CD4-positive, alpha-beta T cell treated with Interleukin-6 for 4 hours (primary cell): ENCODE measurements at places on chromosomes 7 and 10.

DNA sequence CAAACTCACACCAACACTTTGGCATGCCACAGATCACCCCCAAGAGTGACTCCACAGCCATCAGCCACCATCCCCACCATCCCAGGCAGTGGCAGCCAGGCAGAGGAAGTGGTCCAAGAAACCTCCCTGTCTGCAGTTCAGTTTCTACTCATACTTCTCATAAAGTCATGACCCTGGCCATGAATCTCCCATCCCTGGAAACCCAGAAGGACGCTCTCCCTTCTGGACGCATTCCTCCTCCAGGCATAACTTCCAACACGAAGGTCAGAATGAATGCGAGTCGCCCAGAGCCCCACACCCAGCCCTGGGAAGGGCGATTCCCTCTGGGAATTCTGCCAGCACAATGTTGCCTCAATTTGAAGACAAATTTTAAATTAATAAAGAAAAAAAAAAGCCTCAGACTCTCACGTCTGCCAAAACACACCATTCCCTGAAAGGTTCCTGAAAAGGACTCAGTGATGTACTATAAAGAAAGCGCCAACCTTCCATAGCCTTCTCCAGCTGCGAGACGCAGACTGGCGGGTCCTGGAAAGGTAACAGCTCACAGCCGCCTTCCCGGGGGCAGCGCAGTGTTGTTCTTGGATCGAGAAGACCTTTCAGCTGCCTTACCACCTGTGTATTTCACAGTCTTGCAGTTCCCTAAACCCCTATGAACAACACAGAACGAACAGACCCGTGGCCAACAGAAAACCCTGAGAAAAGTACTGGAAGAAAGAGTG lies 307.6 kb downstream of the FRMD4A start:
- DNase-seq, result no peak

- DNase-seq, result no peak
Observed at GRCh38 chr7:45938626-45939302, 17.7 kb upstream of the IGFBP3 start.

DNA sequence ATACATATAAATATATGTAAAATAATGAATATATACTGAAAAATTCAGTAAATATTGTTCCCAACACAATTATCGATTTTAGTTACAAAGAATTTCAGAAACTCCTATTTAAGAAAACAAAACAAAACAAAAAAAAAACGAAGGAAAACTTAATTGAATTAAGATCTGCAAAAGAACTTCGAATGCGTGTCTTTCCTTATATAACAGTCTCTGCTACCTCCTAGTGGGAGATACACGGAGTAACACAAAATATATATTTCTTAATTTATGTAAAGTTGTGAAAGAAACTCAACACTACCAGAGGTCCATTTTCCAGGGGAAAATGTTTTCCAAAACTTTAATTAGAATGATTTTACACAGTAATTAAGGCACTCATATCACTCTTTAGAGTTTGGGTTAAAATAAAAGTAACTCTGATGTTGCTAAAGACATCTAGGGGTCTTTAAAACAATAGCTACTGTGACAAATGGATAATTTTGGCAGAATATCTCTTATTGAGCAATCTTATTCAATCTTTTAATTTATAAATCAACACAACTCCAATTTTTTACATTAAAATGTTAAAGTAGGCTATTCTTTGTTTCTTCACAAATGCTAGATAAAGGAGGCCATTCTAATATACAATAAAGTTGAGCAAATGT lies 41.6 kb downstream of the NEBL start:
- no peak for DNase-seq

DNA sequence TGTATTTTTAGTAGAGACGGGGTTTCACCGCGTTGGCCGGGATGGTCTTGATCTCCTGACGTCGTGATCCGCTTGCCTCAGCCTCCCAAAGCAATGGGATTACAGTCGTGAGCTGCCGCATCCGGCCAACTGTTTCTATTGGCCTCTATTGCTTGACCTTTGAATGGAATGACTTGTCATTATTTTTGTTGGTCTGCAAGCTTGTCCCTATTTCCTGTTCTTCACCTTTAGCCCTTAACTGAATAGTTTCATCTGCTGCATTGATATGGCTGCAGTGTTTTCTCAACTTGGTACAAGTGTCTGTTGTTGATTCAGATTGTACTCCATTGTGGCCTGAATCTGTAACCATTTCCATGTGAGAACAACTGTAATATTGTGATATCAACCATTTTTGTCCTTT lies 105.5 kb downstream of the POLL start:
- DNase-seq, result no peak
